Epithelial cell of esophagus (primary cell): ENCODE measurements at places on chromosomes 4 and X.
A peak's percentile ranks its signal among the peaks of the same experiment; 100 is the strongest.

- DNase-seq, result no peak
Observed at GRCh38 chrX:21691512-21692018, 33.4 kb upstream of the KLHL34 start.

GRCh38 chrX:106921637-106922036 lies 1.4 kb downstream of the CLDN2 start:
- DNase-seq, result no peak

GRCh38 chrX:16826207-16826606 lies 39.9 kb downstream of the TXLNG start:
- peak; percentile 48 for DNase-seq

GRCh38 chr4:18025288-18025687 lies 3.7 kb upstream of the LCORL start:
- DNase-seq, result no peak

- DNase-seq, result no peak
Observed at GRCh38 chr4:88006956-88007303, 505 bp upstream of the PKD2 start.

DNA sequence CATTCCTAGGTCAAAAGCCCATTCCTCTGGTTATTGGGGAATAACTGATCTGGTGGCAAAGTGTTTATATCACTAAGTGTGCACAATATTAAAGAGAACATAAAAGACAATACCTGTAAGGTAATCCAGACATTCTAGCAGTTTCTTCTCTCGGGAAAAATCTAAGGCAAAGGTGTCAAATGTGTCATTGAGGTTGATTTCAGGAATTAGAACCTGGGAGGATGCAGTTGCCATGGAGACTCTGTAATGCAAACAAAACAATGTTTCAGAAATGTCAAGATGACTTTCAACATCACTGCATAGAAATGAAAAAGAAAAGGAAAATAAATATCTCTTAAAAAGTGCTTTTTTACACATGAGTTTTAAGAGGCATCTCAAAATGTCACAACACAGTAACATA lies 145.9 kb downstream of the MID1 start:
- DNase-seq, result no peak

DNA sequence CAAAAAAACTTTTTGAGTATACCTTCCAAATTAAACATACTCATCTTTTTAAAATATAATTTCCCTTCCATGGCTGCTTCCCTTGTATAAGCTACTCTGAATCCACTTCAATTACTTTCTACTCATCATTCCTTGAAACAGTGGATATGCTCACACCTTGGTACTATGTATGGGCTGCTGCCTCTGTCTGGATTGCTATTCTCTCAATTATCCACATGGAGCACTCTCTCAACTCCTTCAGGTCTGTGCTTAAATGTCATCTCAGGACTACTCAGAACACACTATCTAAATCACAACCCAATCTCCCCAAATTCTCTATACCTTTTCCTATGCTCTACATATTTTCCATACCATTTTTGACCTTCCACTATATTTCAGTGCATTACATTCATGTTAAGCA lies 898.9 kb upstream of the EPHA5 start:
- DNase-seq, result no peak

- DNase-seq, result no peak
Observed at GRCh38 chr4:102871772-102872171, 3.0 kb downstream of the CISD2 start.

GRCh38 chr4:157280673-157281072 lies 60.1 kb downstream of the GRIA2 start:
- peak; percentile 54 for DNase-seq

- DNase-seq, result no peak
Observed at GRCh38 chrX:14309431-14309830, 219.9 kb upstream of the GLRA2 start.

DNA sequence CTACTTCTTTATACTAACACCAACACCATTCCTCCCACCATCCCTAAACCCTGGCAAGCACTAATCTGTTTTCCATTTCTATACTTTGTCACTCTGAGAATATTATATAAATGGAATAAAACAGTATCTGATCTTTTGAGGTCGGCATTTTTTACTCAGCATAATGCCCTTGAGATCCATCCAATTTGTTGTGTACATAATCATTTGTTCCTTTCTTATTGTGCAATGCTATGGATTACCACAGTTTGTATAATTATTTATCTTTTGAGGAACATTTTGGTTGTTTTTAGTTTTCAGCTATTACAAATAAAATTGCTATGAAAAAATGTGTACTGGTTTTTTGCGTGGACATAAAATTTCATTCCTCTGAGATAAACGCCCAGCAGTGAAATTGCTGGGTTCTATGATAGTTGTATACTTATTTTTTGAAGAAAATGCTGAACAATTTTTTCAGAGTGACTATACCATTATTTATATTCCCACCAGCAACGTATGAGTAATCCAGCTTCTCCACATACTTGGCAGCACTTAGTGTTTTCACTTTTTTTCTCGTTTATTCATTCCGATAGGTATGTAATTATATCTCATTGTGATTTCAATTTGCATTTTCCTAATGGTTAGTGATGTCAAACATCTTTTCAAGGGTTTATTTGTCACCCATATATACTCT lies 154.3 kb upstream of the DCAF8L1 start:
- DNase-seq, result peak; percentile 13

DNA sequence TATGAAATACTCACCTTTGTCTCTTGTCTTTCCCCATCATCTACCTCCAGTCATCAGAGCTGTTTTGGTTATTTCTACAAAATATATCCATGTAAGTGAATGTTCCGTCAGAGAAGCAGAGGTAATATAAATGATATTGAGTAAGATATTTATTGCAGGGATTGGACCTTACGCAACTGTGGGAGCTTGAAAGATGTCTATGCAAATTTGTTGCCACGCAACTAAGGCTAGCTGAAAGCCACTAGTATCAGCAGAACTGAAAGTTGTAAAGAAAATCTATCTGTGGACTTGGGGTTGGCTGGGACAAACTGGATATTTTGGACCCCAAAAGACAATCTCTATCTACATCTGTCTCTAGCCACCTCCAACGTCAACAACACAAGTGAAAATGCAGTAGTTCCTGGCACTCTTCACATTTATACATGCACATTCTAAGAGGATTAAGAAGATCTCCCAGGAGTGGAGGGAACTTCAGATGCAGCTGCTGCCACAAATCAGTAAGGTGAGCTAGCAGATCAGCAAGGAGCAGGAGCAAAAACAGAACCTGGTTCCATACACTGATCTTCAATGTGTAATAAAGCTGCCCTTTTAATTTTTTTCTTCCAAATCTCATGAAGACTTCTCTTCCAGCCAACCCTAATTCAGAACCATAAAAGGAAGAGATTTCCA lies 8.5 kb upstream of the CCSER1 start:
- no peak for DNase-seq

DNA sequence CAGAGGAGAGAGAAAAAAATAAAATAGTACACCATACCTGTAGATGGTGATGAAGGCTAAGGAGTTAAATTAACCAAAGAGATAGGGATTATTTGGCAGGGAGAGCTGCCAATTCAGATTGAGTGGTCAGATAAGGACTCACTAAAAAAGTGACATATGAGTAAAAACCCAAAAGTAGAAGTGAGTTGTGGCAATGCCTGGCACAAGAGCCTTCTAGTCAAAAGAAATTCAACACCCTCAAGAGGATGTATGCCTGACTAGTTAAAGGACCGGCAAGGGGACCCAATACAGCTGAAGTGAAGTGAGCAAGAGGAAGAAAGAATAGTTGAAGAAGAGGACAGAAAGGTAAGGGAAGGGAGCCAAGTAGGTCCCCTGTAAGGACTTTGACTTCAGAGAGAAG lies 34.9 kb downstream of the ELF2 start:
- no peak for DNase-seq

GRCh38 chrX:2965965-2966364 lies 36.8 kb upstream of the ARSD start:
- DNase-seq, result peak; percentile 0

- DNase-seq, result no peak
Observed at GRCh38 chr4:1393866-1394265, 12.4 kb downstream of the NKX1-1 start.

DNA sequence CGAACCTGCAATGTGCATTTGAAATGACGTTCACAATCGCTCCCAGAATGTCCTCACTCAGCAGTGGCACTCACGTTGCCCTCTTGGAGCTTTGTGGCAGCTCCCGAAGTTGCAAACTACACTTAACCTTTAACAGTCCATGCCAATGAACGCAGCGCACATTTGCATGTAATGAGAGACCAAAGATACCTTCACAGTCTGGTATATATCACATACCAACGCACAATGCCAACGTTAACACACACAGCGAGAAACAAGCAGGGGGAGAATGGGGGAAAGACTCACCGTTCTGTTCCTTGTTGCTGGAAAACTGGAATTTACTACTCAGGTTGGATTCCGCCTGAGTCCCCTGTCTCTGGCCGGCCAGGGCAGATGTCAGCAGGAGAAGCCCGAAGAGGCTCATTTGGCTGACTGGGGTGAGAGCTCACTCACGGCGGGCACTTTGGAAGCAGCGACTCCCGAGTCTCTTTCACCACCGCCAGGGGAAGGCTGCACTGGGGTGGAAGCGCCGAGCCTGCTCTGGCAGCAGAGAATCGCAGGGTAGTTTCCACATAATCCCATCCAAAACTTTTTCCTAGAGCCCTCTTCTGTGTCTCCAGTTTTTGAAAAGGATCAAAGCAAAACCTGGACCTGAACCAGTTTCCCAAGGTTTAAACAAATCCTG lies 966 bp downstream of the PDGFC start:
- DNase-seq, result peak; percentile 80

DNA sequence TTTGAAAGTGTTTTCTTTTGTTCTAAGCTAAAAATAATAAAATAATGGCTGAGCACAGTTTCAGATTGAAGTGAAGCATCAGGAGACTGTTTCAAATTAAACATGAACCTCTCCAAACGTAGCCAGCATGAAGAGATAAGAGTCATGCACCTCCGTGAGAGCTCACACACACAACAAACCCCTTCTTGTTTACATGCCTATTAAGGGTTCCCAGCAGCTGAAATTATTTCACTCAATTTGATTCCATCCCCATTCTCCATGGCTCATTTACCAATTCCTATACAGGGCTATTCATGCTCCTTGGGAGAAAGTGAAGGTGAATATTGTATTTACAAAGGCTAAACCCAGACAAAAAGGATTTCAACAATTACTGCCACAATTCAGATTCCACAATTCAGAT lies 954.1 kb upstream of the INTU start:
- no peak for DNase-seq

- DNase-seq, result no peak
Observed at GRCh38 chrX:43002526-43003203, 224.7 kb upstream of the PPP1R2C start.

- no peak for DNase-seq
Observed at GRCh38 chr4:147950841-147951240, 219.0 kb downstream of the ARHGAP10 start.

DNA sequence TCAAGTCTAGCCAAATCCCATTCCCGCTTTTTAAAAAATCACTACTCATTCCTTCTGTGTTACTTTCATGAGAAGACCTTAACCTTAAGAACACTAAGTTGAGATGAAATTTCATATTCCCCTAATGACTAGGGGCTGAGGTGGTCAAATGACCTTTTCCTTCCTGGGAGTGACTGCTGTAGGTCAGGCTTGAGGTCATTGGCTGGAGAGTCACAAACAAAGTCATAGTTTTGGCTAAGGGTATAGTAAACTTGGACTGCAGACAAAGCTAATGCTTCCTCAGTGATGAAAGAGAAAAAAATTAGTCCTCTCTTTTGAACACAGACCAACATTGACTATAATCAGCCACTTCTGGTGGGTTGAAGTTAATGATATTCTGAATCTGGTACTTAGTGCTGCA lies 16.0 kb upstream of the FGF2 start:
- DNase-seq, result no peak

DNA sequence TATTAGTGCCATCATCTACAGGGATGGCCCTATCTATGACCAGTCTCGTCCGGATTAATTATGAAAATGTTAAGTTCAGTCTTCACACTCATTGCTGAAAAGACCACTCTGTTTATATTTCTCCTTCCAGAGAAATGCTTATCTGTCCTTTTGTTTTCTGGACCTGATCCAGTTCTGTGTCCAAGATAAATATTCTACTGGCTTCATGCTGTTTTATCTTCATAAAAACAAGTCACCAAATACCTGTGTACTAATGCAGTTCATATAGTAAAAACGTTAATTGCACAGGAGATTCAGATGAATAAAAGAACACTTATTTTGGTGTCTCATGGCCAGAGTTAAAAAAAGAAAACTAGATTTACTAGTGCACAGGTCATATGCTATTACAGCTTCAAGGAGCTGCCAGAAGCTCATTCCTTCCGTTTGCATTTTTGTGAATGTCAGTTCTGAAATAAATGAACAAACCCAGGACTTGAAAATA lies 17.3 kb downstream of the FNIP2 start:
- no peak for DNase-seq

- DNase-seq, result no peak
Observed at GRCh38 chr4:84496706-84497503, 2.2 kb downstream of the NKX6-1 start.

DNA sequence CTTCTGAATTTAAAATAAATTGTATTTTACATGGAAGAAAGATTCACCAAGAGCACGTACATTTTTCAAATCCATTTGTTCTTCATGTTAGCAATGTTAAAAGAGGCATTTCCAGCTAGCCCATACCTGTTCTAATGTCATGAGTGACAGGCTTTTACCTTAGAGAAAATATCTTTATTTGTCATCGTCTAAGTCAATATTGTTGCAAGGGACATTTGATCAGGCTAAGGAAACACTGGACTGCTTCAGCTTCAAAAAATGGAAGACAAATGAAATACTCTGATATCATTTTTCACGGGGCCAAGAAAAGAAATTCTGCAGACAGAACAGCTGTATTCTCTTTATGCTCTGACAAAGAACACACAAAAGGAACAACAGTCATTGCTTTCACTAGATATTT lies 207.7 kb downstream of the RCHY1 start:
- no peak for DNase-seq

DNA sequence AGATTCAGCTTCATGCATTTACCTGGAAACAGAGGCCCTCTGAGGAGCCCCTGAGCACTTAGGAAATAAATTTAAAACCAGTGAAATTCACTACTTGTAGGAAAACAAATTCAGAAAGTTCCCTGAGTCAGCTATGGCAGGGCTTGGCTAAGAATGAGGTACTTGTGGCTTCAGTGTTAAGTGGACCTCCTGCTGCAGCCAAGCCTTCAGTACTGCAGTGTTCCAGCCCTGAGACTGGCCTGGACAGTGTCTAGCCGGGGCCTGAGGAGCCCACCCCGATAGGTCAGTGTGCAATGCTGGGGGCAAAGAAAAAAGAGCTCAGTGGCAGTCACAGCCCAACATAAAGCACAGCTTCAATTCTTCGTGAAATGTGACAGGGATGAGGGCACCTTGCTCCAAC lies 41.9 kb downstream of the F11 start:
- no peak for DNase-seq

GRCh38 chrX:53047228-53047627 lies 1.4 kb upstream of the GPR173 start:
- DNase-seq, result no peak
